ENCODE measurements at places on chromosomes 5 and 9. TPM values are rescaled to one million over a fixed set of nuclear protein-coding genes. Genes with fewer than 3 reads are reported as not detected.

DNA sequence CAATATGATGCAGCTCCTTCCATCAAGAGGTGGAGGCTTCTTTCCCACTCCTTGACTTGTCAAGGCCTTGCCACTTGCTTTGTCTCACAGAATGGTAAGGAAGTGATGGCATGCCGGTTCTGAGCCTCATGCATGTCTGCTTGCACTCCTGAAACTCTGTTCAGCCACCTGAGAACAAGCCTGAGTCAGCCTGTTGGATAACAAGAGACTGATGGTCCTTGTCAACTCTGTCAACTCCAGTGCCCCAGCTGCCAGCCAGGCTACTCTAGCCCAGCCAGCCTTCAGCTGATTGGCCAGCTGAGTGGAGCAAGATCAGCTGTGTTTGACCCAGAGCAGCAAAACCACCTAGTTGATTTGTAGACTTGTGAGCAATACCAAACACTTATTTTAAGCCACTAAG lies 4.4 kb upstream of the TENT4A start:
- DNase-seq: no peak

DNA sequence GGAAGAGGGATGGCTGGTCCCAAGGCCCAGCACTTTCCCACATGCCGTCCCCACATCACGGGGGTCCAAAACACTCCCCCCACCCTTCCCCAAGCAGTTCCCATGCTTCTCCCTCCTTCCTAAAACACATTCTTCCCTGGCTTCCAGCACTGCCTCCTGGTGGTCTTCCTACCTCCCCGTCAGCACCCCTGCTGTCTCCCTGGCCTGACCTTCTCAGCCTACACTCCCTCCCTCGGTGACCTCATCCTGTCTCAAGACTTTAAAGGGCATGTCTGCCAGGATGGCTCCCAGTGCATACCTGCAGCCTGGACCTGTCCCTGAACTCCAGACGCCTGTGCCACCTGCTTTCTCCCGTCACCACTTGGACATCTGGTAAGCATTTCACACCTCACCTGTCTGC lies 4.3 kb upstream of the NCS1 start:
- DNase-seq: no peak

DNA sequence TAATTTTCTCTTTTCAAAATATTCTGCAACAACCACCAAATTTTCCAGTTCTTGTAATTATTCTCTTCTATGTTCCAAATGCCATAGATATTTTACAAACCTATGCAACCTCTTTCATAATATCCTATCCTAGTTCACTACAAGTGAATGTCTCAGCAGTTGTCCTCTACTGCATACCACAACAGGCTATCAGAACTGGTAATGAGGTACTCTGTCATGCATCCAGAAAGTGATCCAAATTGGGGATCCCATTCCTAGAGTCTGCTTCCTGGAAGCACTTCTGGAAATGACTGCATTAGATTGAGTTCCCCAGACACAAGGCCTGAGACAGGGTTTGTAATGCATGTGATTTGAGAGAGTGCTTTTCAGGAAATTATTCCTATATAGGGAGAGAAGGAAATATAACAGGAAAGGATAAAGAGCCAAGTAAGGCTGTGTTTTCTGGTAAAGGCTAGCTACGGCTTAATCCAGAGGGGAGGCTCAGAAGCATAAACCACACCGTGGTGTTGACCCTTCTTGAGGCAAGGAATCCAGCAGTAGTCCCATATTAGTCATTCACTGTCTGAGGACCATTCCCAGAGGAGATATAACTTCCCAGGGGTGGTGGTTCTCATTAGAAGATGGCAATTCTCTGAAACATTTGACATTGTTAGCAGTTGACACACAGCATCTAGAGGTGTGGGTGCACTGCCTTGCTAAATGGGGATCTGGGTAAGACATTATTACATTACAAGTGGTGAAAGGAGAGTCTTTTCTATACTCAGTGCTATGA lies 80.3 kb upstream of the FST start:
- no peak for DNase-seq

Gene PCDHB12
- 2.6 TPM for total RNA-seq

GRCh38 chr5:1883120-1883924 lies 597 bp upstream of the IRX4 start:
- peak; percentile 25 for DNase-seq

- DNase-seq: no peak
Measured at GRCh38 chr5:137822984-137823383, 44.7 kb upstream of the MYOT start.
